ENCODE measurements at places on chromosomes 12 and 14.

- no peak for DNase-seq
These were observed 14.0 kb downstream of the LRTM2 start for GRCh38 chr12:1834186-1834925.

DNA sequence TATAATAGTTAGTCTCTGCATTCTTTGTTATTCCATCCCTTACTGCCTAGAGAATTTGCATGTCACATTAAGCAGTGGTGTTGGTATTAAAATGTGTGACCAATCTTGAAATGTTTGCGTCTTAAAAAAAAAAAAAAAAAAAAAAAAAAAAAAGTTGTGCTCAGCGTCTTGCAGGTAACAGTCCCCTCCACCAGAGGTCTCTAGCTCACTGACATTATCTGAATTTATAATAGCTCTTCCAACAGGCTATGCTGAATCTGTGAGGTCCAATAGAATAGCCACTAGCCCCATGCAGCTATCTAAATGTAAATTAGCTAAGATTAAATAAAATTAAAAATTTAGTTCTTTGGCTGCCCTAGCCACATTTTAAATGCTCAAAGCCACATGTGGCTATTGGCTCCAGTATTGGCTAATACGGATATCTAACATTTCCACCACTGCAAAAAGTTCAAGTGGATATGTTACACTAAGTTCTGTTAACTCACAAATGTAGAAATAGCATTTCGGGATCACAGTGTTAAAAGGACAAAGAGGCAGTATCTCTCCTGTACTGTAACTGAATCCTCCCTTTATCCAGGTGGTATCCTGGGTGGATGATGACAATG is 28.7 kb downstream of the NKX2-8 start:
- DNase-seq, result peak; percentile 6

DNA sequence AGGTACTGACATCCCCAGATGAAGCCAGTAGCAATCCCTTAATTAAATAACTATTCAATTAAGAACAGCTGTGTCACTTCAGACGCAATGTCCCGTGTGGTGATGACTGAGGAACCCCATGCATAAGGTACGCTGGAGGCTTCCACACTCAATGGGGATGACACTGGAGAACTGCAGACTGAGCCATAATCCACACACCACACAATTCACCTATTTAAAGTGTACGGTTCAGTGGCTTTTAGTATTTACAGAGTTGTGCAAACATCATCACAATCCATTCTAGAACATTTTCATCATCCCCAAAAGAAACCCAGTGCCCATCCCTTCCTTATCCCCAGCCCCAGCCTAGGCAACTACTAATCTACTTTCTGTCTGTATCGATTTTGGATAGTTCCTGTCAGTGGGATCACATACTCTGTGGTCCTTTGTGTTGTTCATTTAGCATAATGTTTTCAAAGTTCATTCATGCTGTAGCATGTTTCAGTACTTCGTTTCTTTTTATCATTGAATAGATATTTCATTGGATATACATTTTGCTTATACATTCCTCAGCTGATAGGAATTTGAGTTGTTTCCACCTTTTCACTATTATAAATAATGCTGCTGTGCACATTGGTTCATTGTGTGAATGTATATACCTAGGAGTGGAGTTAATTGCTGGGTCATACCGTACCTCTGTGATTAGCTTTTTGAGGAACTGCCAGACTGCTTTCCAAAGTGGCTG is 61.1 kb downstream of the NINJ2 start:
- no peak for DNase-seq

DNA sequence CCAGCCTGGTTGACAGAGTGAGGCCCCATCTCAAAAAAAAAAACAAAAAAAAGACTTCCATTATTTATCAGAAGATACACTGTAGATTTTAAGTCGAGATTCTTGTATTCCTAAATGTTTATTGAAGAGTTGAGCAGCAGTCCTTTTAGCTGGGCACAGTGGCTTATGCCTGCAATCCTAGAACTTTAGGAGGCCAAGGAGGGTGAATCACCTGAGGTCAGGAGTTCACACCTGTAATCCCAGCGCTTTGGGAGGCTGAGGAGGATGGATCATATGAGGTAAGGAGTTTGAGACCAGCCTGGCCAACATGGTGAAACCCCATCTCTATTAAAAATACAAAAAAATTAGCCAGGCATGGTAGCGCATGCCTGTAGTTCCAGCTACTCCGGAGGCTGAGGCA is 57.6 kb downstream of the HEATR5A start:
- no peak for DNase-seq

- DNase-seq, result no peak
These were observed 22.0 kb upstream of the SNRPF start for GRCh38 chr12:95836630-95837239.

DNA sequence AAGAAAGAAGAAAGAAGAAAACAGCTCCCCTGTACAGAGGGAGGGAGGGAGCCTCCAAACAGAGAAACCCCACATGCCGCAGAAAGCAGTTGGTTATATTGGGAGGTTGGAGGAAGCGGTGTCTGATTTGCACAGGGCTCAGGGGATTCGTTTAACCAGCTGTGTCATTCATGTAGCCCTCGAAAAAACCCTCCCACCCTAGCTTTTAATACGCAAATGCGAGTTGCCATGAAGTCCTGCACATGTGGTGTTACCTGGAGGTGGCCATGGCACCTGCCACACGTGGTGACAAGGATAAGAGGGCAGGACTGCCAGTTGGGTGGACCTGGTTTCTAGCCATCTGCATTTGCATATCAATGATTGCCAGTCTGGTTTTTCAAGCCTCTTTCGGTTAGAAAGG is 40.9 kb downstream of the TMEM30B start:
- DNase-seq, result no peak

All from activated CD4-positive, alpha-beta T cell treated with anti-CD3 and anti-CD28 coated beads, Interleukin-2, amount 10 ng/mL, durations not matched to agents 7 days and 5 days (primary cell).